ENCODE measurements at places on chromosomes 7 and 10.

DNA sequence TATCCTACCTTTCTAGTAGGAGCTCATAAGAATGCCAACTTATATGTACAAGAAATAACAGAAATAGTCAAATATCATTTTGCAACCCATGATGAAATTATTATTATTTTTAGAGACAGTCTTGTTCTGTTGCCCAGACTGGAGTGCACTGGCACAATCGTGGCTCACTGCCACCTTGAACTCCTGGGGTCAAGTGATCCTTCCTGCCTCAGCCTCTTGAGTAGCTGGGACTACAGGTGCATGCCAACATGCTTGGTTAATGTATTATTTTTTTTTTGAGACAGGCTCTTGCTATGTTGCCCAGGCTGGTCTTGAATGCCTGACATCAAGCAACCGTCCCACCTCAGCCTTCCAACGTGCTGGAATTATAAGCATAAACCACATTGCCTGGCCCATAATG lies 44.8 kb downstream of the TNPO3 start:
- no peak for DNase-seq

DNA sequence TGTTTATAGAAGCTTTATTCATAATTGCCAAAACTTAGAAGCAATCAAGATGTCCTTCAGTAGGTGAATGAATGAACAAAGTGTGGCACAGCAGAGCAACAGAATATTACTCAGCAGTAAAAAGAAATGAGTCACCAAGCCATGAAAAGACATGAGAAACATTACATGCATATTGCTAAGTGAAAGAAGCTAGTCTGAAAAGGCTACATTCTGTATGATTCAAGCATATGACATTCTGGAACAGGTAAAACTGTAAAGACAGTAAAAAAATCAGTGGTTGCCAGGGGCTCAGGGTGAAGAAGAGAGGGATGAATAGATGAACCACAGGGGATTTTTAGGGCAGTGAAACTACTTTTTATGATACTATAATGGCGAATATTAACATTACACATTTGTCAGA lies 80.9 kb upstream of the APBB1IP start:
- no peak for DNase-seq

GRCh38 chr10:79230328-79230830 lies 116.9 kb upstream of the PPIF start:
- peak; percentile 70 for DNase-seq

DNA sequence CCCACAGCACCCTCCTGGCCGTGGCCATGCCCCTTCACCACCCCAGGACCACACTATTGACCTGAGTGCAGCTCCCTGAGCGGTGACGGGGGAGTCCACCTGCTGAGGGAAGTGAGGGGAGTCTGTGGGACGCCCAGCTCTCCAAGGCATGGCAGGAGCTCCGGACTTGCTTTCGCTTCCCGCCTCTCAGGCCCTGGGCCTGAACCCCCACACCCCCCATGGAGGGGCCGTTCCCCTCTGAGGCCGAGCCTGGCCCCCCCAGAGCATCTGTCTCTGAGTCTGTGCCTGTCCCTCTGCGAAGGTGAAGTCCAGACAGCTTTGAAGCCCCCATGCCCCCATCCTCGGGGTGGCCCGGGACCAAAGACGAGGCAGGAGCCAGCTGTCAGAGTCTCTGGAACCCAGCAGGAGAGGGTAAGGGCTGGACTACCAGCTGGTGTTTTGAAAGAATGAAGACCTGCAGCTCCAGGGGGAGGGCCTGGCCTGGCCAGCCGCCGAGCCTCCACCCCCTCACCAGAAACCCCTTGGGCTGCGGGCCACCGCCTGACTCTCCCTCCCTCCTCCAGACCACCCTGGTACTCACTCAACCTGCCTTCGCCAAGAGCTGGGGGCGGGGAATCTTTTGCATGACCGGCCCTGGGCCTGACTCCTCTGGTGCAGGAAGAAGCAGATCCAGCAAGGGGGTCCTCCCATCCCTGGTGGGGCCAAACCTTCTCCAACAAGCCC lies 114.0 kb downstream of the PDGFA start:
- no peak for DNase-seq

GRCh38 chr10:132247943-132248342 lies 59.8 kb downstream of the STK32C start:
- DNase-seq = no peak

GRCh38 chr7:29565634-29565981 lies 2.0 kb downstream of the PRR15 start:
- no peak for DNase-seq

DNA sequence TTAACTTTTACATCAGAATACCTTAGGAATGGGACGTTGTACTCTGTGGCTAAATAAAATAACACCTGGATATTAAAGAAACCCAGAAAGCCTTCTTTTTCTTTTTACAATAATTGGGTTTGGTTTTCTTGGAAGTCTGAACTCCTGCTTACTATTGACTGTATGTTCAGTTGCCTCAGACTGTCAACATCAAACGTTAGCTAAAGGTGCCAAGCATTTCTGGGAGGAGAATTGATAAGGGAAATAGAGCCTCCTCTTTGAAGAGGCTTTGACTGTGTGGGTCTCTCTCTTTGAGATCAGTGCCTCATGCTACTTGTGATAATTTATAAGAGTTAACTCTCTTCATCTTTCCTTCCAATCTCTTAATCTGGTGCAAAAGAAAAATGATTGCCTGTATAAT lies 224.7 kb upstream of the BMPER start:
- no peak for DNase-seq

DNA sequence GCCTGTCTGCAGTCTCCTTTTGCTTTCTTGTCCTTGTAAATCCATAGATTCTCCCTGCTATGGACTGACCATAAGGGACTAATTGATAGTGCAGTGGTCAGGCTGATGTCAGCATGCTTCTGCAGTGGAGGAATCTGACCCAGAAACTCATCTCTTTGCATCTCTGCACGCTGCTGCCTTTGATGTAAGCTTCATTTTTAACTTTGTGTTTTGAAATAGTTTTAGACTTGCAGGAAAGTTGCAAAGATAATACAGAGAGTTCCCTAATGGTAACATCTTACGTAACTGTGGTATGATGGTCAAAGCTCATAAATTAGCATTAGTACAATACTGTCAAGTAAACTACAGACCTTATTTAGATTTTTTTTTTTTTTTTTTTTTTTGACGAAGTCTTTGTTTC lies 89.6 kb downstream of the GALNT17 start:
- no peak for DNase-seq

DNA sequence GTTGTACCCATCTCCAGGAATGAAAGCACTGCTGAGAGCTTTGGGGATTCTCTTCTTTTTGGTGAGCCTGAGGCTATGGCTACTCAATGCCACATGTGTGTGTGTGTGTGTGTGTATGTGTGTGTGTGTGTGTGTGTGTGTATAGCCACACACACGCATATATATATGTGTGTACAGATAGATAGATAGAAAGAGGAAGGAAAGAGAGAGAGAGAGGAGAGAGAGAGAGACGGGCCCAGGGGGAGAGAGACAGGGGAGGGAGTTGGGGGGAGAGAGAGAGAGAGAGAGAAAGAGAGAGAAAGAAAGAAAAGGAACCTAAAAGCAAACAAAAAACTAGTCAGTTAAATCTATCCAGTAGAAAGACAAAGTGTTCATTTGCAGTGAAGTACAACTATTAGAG lies 8.3 kb downstream of the SLC13A4 start:
- DNase-seq = no peak

DNA sequence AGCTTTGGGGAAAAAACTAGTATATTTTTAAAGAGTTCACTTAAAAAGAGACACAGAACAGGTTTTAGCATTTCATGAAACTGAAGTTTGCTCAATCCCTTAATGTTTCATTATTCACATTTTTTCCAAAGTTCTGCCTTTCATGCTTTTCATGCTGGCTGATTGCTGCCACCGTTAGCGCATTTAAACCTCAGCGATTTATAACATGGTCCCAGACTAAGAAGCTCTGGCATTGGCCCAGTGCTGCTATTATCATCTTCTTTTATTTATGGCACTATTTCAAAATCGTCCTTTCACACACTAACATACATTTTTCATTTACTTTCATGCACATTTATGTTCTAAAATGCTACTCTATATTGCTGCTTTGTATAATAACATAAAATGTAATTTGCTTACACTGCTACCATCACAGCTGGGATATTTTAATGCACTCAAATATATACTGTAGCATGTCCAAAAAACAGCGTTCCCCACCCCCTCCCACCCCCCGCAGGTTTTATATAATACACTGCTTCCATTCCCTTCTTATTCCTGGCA lies 141.9 kb downstream of the MPP7 start:
- DNase-seq = no peak

DNA sequence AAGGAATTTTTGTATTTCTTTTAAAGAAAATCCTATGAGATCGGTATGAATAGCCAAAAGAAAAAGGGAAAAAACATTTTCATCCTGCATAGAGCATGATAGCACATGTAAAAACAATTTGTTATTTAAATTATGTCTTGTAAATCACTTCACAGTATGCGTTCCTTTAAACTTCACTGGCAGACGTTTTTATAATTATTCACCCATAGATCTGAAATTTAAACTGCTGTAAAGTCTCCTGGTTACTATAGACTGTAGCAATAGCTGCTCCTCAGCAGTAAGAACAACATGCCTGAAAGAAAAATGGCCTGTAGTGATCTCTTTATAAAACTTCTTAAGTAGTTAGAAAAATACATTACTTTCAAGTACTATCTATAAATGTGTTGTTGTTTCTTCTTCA lies 26.5 kb downstream of the CAPZA2 start:
- no peak for DNase-seq

DNA sequence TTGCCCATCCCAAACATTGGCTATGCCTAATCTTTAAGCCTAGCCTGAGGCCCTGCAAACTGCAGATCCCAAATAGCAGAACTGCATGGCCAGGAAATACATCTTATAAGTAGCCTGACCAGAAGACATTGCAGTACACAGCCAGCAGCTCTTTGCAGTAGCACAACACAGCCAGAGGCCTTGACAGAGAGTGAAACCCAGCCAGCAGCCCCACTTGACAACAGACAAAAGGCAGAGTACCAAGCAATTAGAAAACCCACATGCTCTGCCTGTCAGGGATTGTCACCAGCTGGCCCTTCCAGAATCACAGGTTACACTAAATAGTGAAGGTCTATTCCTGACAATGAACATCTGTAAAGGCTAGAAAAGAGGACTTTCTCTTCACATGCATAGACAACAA lies 242.8 kb upstream of the TMEM72 start:
- no peak for DNase-seq

GRCh38 chr7:92881091-92881485 lies 44.7 kb upstream of the CDK6 start:
- no peak for DNase-seq

- DNase-seq = no peak
These were observed 10.3 kb downstream of the SEPHS1 start for GRCh38 chr10:13337827-13338196.

DNA sequence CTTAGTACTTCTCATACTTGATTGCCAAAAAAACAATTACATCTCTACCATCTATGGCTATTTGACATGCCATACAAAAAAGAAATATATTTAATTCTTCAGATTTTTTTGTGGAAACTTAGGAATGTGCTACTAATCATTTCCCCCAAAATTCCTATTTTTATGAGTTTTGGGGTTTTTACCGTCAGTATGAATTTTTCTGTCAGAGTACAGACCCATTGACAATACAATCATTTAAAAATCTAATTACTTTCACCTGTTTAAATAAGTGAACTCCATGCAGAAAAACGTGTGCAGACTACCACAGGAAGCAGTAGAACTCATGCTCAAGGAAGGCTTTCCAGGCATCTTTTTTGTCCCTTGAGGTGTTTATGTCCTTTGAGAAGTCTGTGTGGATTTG lies 48.8 kb upstream of the FOXP2 start:
- no peak for DNase-seq

GRCh38 chr10:103181244-103181643 lies 11.8 kb downstream of the NT5C2 start:
- no peak for DNase-seq

- no peak for DNase-seq
These were observed 319.2 kb downstream of the CDC14C start for GRCh38 chr7:49243521-49243920.

- no peak for DNase-seq
These were observed 5.8 kb downstream of the IDE start for GRCh38 chr10:92567952-92568600.

DNA sequence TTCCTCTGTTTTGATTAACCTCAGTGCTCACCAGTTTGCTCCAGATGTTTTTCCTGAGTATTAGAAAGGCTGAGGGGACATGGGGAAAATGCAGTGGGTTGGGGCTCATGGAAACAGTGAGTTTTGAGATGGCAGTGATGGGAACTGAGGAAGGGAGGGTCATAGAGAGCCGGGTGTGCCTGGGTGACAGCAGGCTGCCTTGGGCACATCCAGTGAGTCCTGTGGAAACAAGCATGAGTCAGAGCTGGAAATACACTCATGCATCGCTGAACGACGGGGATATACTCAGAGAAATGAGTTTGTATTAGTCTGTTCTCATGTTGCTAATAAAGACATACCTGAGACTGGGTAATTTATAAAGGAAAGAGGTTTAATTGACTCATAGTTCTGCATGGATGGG lies 202.2 kb downstream of the TMEM178B start:
- DNase-seq = no peak

- DNase-seq = no peak
These were observed 37.3 kb downstream of the KIF20B start for GRCh38 chr10:89738551-89739209.

GRCh38 chr7:155752756-155753445 lies 59.4 kb downstream of the SHH start:
- no peak for DNase-seq

DNA sequence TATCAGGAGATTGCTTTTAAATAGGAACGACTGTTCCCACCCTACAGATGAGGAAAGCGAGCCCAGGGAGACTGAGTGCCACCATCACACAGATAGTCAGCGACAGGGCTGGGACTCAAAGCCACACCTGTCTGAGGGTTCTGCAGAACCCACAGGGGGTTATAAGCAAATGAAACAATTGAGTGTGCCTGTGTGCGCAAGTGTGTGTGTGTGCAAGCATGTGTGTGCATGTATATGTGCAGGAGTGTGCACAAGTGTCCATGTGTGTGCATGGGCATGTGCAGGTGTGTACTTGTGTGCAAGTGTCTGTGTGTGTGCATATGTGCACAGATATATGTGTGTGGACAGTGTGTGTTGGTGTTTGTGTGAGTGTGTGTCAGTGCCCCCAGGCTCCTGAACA lies 280.2 kb downstream of the GRID1 start:
- DNase-seq = no peak

GRCh38 chr7:67462781-67463191 lies 466.2 kb downstream of the TYW1 start:
- peak; percentile 55 for DNase-seq

GRCh38 chr10:127934383-127934782 lies 27.5 kb downstream of the PTPRE start:
- DNase-seq = no peak

All from D341Med (cell line).